ENCODE measurements at places on chromosomes 6 and 20.

DNA sequence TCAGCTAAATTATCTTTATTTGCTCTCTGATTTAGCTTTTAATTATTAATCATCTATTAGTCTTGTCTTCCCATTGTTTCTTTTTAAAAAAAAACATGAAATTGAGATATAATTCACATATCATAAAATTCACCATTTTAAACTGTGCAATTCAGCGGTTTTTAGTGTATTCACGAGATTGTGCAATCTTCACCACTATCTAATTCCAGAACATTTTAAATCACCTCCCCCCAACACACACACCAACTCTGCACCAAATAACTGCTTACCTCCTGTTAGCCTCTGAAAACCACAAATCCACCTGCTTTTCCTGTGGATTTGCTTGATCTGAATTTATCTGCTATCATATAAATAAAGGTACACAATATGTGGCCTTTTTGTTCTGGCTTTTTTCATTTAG lies 8.8 kb upstream of the ABRACL start:
- no peak for DNase-seq

GRCh38 chr6:11683871-11684270 lies 94.7 kb downstream of the ADTRP start:
- no peak for DNase-seq

- no peak for DNase-seq
These were observed 179.8 kb downstream of the ERMARD start for GRCh38 chr6:169931261-169931660.

GRCh38 chr6:34490390-34491090 lies 24.7 kb downstream of the PACSIN1 start:
- DNase-seq: no peak

- no peak for DNase-seq
These were observed 90.8 kb downstream of the THBS2 start for GRCh38 chr6:169162752-169163407.

DNA sequence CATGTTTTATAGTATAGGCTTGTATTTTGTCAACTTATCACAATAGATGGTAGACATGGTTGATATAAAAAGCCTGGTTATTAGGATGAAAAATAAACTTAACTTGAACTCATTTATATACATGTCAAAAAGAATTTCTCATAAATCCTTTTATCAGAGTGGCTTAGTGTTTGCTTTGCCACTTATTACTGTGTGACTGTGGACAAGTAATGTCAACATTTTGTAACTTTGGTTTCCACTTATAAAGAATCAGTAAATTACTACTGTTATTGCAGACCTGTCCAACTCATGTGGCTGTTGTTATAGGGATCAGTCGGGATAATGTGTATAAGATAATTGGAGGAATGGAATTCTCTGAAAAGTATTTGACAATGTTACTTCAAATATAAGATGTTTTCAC lies 894.8 kb upstream of the FLRT3 start:
- DNase-seq: no peak

- DNase-seq: no peak
These were observed 65.7 kb upstream of the SIRPA start for GRCh38 chr20:1829531-1829930.

Measured in stimulated activated CD8-positive, alpha-beta memory T cell treated with anti-CD3 and anti-CD28 coated beads, Interleukin-2, amount 100 ng/mL, for 1 hour (primary cell).